ENCODE measurements at places on chromosomes 2 and 18.

DNA sequence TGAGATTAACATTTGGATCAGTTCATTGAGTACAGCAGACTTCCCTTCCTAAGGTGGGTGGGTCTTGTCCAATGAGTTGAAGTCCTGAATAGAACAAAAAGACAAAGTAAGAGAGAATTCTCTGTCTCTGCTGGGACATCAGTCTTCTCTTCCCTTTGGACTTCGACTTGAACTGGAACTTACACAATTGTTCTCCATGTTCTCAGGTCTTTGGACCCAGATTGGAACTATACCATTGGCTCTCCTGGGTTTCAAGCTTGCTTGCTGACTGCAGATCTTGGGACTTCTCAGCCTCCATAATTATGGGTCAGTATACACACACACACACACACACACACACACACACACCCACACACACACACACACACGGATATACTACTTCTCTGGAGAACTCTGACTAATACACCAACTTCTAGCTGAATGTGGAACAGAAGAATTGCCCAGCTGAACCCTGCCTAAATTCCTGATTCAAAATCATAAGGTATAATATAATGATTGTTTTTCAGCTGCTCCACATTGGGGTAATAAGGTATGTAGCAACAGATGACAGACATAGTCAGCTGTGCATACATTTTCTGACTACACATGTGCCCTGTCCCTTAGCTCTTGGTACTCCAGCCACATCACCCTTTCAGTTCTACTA is 214.0 kb downstream of the TGIF1 start:
- DNase-seq: no peak

DNA sequence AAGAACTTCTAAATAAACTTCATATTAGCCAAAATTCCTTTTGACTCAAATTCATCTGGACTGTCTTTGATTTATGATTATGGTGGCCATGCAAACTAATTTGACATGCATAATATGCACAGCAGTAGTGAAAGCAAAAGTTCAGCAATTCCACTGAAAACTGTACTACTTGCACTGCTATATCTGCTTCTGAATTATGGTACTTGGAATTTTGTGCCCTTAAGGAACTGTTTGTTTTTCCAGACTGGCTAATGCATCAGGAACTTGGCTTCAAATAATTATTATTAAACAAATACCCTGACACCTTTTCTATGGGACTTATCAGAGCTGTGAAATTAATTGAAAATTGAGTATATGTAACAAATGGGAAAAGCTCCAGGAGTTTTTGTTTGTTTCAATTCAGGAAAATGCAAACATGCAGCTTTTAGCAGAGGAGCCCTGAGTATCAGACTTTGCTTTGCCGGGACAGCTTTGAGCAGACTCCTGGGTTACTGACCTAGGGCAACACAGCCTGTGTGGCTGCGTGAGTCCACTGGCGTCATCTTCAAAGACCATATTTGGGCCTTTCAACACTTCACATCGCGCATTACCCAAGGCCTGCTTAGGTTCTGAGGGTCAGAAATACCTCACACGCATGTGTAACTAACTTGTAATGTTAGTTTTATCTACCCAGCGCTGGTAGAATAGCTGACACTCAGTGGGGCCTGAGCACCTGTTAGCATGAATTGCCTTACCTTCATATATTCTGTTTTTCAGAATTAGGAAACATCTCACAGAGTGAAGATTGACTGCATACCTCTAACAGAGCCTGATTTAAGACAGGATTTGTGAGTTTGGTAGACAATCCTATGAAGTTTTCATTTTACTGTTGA is 35.4 kb downstream of the CFAP221 start:
- no peak for DNase-seq

DNA sequence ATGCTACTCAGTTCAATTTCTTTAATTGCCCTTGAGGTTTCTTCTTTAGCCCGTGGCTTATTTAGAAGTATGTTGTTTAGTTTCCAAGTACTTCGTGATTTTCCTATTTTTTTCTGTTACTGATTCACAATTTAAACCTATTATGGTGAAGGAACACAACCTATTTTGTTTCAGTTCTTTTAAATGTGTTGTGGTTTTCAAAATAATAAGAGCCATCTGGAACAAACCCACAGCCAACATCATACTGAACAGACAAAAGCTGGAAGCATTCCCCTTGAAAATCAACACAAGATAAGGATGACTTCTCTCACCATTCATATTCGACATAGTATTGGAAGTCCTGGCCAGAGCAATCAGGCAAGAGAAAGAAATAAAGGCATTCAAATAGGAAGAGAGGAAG is 155.2 kb downstream of the GALNT1 start:
- no peak for DNase-seq

DNA sequence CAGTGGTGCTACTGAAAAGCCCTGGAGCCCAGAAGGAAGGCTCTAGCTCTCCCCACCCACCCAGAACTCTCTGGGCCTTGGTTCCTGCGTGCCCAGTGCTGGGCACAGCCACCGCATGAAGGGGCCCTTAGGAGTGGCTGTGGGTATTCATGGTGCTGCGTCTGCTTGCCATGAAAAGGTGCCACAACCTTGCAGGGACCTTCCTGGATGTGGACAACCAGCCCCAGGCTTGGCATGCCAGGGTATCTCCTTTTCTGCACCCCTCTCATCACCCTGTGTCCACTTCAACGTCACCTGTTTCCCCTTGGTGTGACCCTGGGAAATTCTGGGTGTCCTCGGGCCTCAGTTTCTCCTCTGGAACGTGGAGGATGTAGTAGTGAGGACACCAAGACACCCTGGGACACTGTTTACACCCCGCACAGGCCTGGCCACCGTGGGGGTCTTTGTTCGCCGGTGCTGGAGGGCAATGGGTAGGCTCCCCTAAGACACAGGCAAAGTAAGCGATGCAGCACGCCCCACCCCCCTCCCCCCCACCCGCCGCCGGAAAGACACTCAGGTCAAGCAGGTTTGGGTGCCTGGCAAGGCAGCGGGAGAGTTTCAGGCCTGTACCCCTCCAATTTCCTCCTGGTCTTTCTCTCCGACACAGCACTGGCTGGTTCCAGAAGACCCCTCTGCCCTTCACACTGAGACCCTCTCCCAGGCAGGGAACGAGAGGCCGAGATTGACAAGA is 34.8 kb upstream of the TAF1B start:
- DNase-seq: no peak

- no peak for DNase-seq
Observed at GRCh38 chr18:48644029-48644428, 105.2 kb downstream of the CTIF start.

DNA sequence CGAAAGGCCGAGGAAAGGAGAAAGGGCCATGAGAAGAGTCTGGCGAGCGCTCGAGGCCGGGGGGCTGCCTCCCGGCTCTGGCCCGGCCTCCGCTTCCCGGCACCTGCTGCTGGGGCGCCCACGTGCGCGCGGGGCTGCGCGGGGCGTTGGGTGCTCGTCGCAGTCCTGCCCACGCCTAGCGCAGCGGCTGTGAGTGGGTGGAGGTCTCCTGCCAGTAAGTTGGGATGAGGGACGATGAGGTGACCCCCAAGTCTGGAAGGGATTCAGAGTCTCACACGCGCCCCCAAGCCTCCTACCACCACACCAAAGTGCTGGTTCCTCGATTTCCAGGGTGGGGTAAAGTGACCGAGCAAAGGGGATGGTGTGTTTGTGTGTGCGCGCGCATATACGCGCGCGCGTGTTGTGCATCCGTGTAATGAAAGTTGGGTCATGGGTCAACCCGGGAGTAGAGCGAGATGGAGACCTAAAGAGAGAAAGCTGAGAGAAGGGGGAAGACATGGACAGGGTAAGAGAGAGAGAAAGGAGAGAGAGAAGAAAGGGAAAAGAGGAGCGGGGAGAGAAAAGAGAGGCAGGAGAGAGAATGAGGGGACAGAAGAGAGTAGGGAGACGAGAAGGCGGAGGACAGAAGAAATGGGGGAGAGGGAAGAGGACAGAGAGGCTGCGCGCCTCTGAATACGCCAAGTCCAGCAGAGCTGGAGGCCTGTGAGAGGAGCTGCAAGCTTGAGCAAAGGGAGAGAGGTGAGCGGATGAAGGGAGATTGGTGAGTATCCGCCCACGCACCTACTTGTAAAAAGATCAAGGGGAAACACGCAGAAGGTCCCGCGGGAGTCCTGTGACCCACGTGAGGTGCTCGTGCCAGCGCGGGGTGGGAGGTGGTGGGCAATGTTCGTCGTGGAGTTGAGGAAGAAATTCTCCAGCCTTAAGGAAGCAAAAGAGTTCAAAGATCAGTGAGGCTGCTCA is 1.7 kb upstream of the NETO1 start:
- DNase-seq: no peak

- no peak for DNase-seq
Observed at GRCh38 chr2:19677825-19678518, 223.8 kb downstream of the TTC32 start.

All from NCI-H526 treated with DMSO at 0.1 percent for 48 hours (cell line).